ENCODE measurements at places on chromosomes 12 and 14.

DNA sequence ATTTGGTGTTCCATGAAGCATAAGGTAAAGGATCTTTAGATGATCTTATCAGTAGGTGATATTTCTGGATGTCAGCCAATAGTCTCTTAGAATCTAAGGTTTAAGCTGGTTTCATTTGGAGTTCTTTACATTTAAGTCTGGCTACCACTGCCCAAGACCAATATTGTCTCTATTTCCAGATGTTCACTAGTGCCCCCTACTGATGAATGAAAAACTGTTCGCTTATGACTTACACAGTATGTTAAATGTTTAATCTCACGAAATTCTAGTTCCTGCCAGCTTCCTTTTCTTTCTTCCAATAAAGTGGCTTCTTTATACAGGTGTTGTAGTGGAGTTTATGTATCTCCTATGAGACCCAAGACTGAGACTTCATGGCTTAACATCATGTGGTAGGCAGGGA is 31.8 kb upstream of the MIS18BP1 start:
- DNase-seq: no peak

GRCh38 chr12:120592121-120593049 is 11.2 kb upstream of the POP5 start:
- no peak for DNase-seq

DNA sequence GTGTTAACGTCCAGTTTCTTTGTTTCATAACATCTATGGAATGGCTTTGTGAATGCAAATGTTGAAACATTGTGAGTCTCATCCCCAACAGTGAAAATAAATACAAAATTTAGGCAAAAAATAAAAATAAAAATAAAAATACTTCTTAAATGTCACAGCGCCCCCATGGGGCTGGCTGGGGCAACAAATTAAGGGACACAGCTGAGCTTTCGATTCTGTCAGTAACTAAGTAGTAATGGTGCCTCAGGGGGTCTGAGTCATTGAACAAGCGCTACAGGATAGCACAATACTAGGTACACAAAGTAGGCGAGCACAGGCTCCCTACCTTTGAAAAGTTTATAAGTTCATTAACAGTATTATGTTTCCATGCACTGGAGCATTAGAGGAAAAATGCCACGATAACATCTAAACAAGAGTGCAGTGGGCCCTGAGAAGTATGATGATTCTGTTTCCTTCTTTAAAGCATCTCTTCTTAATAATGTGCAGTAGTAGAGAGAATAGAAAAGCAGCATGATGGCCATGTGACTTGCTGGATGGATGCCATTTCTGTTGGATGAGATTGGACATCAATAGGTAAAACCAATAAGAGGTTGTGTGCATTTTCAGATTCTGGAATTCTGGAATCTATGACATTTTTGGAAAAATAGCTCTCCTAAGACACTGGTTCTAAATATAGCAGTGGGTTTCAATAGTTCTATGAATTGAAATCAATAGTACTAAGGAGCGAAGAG is 667.2 kb downstream of the DIO2 start:
- peak; percentile 2 for DNase-seq

- no peak for DNase-seq
Observed at GRCh38 chr14:58717211-58717610, 79.4 kb downstream of the DACT1 start.

DNA sequence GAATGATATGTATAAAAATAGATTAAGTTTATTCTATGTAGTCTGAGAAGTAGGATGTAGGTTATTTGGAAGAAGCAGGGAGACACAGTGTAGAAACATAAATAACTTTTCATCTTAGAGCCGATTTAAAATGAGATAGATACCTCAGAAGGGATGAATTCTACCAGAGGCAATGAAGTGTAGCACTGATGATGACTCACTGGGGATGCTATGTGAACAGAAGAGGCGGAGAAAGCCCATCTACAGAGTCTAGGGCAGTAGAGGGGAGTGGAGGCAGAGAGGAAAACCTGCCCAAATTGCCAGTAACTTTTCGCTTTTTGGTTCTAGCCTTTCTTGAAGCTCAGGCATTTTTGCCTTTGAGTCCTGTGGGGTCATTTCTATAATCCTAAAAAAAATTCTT is 451.8 kb downstream of the ATP23 start:
- DNase-seq: peak; percentile 29

GRCh38 chr14:77812028-77812427 is 12.1 kb downstream of the ADCK1 start:
- no peak for DNase-seq

DNA sequence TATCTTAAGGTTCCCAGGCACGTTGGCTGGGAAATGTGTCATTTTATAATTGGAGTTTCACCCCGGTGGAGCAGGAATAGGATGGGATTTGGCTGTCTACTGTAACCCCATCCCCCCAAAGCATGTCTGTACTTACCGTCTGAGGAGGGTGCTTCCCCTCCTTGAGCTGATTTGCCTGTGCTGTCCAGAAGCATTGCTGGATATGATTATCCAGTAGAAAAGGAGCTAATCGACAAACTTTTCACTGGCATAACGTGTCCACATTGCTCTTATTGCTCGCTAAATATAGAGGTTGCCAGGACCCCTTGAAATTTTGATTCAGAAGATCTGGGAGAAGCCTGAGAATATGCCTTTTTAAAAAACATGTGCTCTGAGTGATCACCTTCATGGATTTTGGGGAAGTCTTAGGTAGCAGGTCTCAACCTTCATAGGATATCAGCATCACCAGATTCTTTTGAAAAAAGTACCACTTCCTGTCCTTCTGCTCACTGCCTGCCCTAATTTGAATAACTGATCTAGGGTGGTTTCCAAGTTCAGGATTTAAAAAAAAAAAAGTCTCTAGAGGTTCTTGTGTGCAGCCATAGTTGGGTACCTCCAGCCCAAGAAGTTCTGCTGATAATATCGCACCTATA is 80.4 kb upstream of the KCNA1 start:
- DNase-seq: no peak

GRCh38 chr12:21370845-21371449 is 1.8 kb upstream of the IAPP start:
- no peak for DNase-seq

- DNase-seq: no peak
Observed at GRCh38 chr12:53758081-53758729, 6.4 kb upstream of the CISTR start.
